Activated CD8-positive, alpha-beta memory T cell treated with anti-CD3 and anti-CD28 coated beads for 1 hour (primary cell): ENCODE measurements at places on chromosomes 7 and 10.

- DNase-seq, result no peak
Observed at GRCh38 chr10:122592161-122592560, 31.6 kb downstream of the DMBT1 start.

DNA sequence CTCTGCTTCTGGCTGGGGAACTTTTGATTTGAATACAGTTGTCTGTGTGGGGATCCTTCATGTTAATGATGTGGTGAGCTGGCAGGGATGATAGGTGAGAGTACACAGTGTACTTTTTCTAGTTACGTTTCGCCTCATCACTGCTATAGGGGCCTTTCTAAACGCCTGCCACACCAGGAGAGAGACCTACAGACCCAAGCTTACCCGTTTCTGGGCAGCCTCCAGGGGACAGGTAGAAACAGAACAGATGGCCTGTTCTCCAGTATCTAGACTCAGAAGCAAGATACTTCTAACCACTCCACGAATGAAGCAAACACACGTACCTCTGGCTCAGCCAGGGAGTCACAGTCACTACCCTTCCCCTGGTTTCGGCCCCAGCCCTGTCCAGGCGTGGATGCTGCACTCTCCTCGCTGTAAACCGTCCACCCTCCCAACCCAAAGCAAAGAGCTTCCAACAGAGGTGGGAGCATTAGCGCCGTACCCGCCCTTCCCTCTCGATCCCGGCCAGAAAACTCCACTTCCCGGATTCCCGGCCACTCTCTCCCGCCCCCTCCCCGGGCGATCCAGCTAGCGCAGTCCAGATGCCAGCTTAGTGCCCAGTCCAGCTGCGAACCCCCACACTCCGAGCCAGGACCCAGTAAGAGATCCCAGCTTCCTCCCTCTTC lies 1.2 kb downstream of the CCDC6 start:
- no peak for DNase-seq

- no peak for DNase-seq
Observed at GRCh38 chr10:118911363-118911762, 118.2 kb upstream of the NANOS1 start.

DNA sequence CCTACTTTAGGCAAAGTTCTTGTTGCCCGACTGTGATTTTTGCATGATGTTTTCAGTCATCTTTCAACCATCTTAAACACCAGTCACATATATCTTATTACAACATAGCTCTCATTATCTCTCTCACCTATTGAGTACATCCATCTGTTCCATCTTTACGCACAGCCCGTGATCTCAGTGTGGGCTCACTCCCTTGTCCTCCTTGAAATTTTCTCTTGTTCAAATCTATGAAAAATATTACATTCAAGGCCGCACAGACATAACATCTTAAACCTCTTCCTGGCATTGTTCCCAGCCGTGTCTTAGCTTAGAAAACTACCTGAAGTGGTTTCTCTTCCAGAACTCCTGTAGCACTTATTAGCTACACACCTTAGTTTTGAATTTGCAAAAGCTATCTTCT lies 32.6 kb downstream of the NET1 start:
- no peak for DNase-seq

- no peak for DNase-seq
Observed at GRCh38 chr7:150931199-150931869, 46.8 kb downstream of the KCNH2 start.

DNA sequence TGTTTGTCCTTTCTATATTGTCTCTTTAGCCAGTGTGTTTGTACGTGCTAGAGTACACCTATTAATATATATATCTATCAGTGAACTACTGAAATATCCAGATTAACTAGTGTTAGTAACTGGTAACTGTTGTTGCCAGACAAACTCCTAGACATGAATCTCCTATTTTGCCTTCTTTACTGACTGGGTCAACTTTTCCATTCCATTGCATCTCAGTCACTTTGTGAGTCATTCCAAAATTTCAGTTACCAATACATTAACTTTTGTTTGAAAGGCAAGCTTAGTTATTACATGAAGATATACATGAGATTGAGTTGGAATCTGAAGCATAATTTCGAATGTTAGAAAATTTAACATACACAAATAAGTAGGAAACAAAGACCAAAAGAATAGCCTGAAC lies 51.4 kb downstream of the BTAF1 start:
- no peak for DNase-seq

DNA sequence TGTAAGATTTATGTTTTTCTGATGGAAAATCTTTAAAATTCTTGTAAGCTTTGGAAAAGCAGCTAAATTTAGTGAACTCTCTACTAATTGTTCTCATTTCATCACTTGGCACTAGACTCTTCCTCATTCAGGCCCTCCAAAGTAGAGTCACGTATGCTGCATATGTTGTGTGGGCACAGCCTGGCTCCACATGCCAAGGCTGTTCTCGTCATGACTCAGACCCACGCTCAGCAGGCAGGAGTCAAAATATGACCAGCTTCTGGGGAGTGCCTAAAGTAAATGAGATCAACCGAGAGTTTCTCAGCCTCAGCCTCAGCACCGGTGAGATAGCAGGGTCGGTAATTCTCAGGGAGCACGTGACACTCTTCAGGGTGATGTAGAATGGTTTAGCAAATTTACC lies 1672.9 kb downstream of the REEP3 start:
- DNase-seq, result no peak

- DNase-seq, result no peak
Observed at GRCh38 chr10:48430402-48430993, 124.0 kb downstream of the MAPK8 start.
